Neuronal stem cell (in vitro differentiated cells): ENCODE measurements at places on chromosomes 12 and 14.
A peak's percentile ranks its signal among the peaks of the same experiment; 100 is the strongest.

GRCh38 chr12:1928439-1929121 is 10.1 kb upstream of the CACNA2D4 start:
- H3K36me3 ChIP-seq = no peaks in the 10 kb centered on the region
- no peak for DNase-seq
- peaks cover 19% of the 10 kb centered on the region for H3K4me1 ChIP-seq
- no peak overlapping the region for H3K27ac ChIP-seq

GRCh38 chr14:32618991-32619390 is 289.9 kb downstream of the AKAP6 start:
- H3K4me1 ChIP-seq = peaks cover 2% of the 10 kb centered on the region
- H3K4me3 ChIP-seq = no peak overlapping the region
- no peaks in the 10 kb centered on the region for H3K27me3 ChIP-seq
- no peak overlapping the region for H3K27ac ChIP-seq

DNA sequence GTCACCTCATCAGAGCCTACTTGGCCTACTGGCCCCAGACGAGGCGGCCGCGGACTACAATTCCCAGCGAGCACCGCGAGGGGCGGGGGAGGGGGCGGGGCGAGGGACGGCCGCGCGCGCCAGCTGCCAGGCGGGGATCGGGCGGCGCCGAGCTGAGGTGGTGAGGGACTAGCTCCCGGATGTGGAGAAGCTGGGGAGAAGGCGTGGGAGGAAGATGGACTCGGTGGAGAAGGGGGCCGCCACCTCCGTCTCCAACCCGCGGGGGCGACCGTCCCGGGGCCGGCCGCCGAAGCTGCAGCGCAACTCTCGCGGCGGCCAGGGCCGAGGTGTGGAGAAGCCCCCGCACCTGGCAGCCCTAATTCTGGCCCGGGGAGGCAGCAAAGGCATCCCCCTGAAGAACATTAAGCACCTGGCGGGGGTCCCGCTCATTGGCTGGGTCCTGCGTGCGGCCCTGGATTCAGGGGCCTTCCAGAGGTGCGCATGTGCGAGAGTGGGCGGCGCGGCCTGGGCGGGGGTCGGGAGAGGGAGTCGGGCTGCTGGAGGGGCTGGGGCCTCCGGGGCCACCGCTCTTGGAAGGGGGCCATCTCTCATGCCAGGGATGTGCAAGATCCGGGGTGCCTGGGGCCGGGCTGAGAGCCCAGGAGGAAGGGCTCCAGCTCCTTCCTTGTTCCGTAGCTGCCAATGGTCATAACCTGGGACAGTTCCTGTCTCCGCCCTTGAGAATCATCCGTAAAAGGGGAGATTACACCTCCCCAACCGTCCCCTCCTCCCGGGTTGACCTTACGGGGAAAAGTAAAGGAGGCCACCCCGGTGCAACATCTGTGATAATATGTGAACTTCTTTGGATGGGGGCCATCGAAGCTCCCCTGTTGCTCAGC is at the start of gene CMAS:
TSS of gene CMAS (plus strand) at position 129 of the 878 bp plus-strand sequence. CDS start at position 215, 86 bp downstream.
- H3K36me3 ChIP-seq = no peaks in the 10 kb centered on the region
- peaks cover 4% of the 10 kb centered on the region for H3K4me1 ChIP-seq
- DNase-seq = peak; percentile 73
- H3K27ac ChIP-seq = peak within 1 kb of the TSS; percentile 87

DNA sequence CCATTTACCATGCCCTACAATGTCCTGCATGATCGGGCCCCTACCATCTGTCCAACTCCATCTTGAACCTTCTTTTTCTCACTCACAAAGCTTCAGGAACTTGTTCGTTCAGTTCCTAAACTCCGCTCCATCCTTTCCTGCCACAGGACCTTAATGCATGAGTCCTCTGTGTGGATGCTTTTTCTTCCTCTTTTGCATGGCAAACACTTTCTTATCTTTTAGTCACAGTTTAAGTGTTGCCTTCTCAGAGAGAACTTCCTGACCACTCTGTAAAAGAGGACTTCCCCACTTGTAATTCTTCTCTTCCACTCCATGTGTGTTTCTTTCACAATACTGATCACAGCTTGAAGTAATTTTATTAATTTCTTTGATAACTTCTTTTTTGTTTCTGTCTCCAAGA is 54.4 kb upstream of the ETV6 start:
- no peak overlapping the region for H3K27ac ChIP-seq
- no peak for DNase-seq
- H3K4me3 ChIP-seq = no peak overlapping the region
- no peaks in the 10 kb centered on the region for H3K27me3 ChIP-seq
- H3K4me1 ChIP-seq = peaks cover 6% of the 10 kb centered on the region

GRCh38 chr12:92299344-92299743 is 153.7 kb upstream of the BTG1 start:
- DNase-seq = no peak
- no peaks in the 10 kb centered on the region for H3K36me3 ChIP-seq
- no peaks in the 10 kb centered on the region for H3K27me3 ChIP-seq
- H3K4me1 ChIP-seq = peaks cover 10% of the 10 kb centered on the region
- H3K4me3 ChIP-seq = no peak overlapping the region

GRCh38 chr12:19546611-19547162 is 107.4 kb downstream of the AEBP2 start:
- H3K36me3 ChIP-seq = no peaks in the 10 kb centered on the region
- no peaks in the 10 kb centered on the region for H3K27me3 ChIP-seq
- DNase-seq = no peak

DNA sequence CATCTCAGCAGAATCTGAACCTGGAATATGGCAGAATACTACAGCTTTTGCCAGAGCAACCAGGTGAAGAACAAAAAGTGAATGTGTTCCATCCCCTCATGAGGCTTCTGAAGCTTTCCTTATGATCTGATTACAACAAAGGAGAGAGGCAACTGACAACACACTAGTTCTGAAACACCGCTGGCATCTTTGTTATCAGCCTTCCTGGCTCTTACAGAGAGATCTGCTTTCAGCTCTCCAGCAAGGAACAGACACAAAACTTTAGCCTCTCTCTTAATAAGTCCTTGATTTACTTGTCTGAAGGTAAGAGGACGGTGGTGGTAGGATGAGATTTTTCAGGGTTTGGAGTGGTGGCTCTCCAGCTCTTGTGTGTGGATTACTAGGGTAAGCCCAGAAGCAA is 227.0 kb downstream of the PPM1H start:
- no peak overlapping the region for H3K27ac ChIP-seq
- no peak for DNase-seq
- peaks cover 25% of the 10 kb centered on the region for H3K4me1 ChIP-seq
- no peaks in the 10 kb centered on the region for H3K27me3 ChIP-seq

DNA sequence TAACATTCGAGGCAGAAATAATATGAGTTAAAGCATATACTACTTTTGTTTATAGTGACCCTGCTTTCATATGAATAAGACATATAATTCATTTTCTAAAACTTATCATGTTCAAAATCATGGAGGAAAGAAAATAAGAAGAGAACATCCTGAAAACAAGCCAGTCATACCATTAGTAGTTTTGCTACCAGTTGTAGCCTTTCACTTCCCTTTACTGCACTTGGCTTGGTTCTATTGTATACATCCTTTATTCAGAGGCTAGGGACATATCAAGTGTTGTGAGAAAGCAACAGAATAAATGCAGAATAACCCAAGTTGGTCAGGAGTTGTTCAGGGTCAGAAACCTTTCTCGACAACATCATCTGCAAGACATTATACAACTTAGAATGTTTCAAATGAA is 598.7 kb downstream of the SOX5 start:
- no peaks in the 10 kb centered on the region for H3K27me3 ChIP-seq
- H3K4me3 ChIP-seq = no peak overlapping the region
- no peaks in the 10 kb centered on the region for H3K36me3 ChIP-seq
- DNase-seq = no peak
- peaks cover 1% of the 10 kb centered on the region for H3K4me1 ChIP-seq

DNA sequence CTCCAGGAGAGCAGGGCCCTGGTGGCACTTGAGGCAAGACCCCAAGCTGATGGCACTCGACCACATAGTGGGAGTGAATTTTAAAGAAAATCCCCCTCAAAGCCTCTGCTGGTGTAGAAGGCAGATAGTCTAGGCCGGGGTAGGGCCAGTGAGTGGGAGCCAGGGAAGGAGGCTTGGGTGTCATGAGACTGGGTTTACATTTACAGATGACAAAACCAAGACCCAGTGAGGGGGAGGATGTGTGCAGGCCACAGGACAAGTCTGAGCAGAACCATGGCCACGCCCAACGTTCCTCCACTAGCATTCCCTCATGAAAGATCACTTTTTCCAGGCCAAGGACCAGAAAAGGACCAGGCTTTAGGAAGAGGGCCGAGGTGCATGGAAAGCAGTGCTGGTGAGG is 42.0 kb downstream of the EVL start:
- H3K4me1 ChIP-seq = no peaks in the 10 kb centered on the region
- DNase-seq = no peak
- H3K27ac ChIP-seq = no peak overlapping the region
- H3K4me3 ChIP-seq = no peak overlapping the region

- H3K27ac ChIP-seq = no peak overlapping the region
- no peak overlapping the region for H3K4me3 ChIP-seq
- no peak for DNase-seq
- no peaks in the 10 kb centered on the region for H3K4me1 ChIP-seq
These were observed 141.2 kb downstream of the PPFIA2 start for GRCh38 chr12:81617915-81618314.

GRCh38 chr12:12716151-12716792 is 896 bp upstream of the CDKN1B start:
- H3K27ac ChIP-seq = peak overlapping the region; percentile 95
- peak overlapping the region; percentile 93 for H3K4me3 ChIP-seq
- no peaks in the 10 kb centered on the region for H3K27me3 ChIP-seq
- H3K36me3 ChIP-seq = peaks cover 5% of the 10 kb centered on the region
- H3K4me1 ChIP-seq = peaks cover 39% of the 10 kb centered on the region

GRCh38 chr12:111184161-111184560 is 184.7 kb downstream of the PHETA1 start:
- no peak overlapping the region for H3K27ac ChIP-seq
- no peaks in the 10 kb centered on the region for H3K4me1 ChIP-seq
- no peak overlapping the region for H3K4me3 ChIP-seq
- no peaks in the 10 kb centered on the region for H3K36me3 ChIP-seq
- DNase-seq = no peak

GRCh38 chr14:25042362-25043299 is 7.3 kb downstream of the STXBP6 start:
- H3K4me1 ChIP-seq = peaks cover 2% of the 10 kb centered on the region
- H3K27me3 ChIP-seq = no peaks in the 10 kb centered on the region
- no peaks in the 10 kb centered on the region for H3K36me3 ChIP-seq

DNA sequence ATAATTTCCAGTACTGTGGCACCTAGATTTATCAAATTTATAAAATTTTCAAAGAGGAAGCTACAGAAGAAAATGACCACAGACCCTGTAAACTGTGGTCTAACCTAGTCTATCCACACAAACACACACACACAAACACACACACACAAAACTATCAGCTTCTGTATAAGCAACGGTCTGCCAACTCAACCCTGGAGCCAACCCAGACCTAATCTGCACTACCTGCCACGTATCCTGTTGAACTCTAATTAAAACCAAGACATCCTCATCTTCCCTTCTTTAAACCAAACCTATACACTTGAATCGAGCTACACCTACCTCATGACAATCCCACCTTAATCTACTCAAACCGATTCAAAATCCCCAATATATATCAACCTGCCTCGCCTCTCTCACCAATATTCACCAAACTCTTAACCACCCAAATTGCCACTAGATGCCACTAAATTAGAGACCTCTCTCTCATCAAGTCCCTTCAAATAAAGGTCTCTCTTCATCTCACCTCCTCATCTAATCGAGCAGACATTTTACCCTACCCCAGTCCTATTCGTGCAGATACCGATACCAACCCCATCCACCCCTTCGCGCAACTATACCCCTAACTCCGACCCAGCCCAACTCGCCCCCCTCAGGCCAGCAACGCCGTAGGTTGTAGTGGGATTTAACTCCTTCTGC is 808 bp downstream of the ACIN1 start:
- peaks cover 71% of the 10 kb centered on the region for H3K36me3 ChIP-seq
- H3K27ac ChIP-seq = peak overlapping the region; percentile 93
- H3K4me3 ChIP-seq = peak overlapping the region; percentile 88
- H3K27me3 ChIP-seq = no peaks in the 10 kb centered on the region
- peaks cover 3% of the 10 kb centered on the region for H3K4me1 ChIP-seq
- no peak for DNase-seq
